ENCODE measurements at places on chromosomes 13 and 19.
A peak's percentile ranks its signal among the peaks of the same experiment; 100 is the strongest.

DNA sequence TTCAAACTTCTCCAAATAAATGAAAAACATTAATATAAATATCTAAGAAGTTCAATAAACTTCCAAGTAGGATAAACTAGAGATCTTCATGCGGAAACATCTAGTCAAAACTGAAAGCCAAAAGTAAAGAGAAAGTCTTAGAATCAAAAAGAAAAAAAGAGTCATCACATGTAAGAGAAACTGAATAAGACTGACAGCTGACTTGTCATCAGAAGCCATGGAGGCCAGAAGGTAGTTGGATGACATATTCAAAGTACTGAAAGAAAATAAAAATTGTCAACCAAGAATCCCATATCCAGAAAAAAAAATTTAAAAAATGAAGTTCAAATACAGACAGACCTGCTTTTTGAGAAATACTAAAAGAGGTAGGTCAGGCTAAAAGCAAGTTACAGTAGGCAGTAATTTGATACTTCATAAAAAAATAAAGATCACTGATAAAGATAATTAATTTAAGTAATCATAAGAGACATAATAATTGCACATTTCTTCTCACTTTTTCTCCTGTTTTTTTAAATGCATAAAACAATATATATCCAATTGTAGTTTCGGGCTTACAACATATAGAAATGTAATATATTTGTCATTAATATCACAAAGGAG is 327.6 kb upstream of the PCDH9 start:
- DNase-seq = no peak

GRCh38 chr13:40770609-40770933 is 419 bp downstream of the MRPS31 start:
- DNase-seq = no peak

DNA sequence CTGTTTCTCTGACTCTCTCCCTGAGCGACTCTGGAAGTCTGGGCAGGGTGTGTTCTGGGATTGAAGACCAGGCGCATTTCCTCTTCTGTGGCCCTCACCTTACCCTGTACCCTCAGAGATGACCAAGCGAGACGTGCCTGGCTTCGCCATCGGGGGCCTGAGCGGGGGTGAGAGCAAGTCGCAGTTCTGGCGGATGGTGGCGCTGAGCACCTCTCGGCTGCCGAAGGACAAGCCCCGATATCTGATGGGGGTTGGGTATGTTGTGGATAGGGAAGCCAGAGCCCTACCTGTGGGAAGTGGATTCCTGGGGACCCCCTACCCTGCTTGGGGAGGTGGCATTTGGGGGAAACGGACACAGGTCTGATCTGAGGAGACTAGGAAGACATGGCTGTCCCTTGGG is 5.8 kb upstream of the DNM2 start:
- no peak for DNase-seq

DNA sequence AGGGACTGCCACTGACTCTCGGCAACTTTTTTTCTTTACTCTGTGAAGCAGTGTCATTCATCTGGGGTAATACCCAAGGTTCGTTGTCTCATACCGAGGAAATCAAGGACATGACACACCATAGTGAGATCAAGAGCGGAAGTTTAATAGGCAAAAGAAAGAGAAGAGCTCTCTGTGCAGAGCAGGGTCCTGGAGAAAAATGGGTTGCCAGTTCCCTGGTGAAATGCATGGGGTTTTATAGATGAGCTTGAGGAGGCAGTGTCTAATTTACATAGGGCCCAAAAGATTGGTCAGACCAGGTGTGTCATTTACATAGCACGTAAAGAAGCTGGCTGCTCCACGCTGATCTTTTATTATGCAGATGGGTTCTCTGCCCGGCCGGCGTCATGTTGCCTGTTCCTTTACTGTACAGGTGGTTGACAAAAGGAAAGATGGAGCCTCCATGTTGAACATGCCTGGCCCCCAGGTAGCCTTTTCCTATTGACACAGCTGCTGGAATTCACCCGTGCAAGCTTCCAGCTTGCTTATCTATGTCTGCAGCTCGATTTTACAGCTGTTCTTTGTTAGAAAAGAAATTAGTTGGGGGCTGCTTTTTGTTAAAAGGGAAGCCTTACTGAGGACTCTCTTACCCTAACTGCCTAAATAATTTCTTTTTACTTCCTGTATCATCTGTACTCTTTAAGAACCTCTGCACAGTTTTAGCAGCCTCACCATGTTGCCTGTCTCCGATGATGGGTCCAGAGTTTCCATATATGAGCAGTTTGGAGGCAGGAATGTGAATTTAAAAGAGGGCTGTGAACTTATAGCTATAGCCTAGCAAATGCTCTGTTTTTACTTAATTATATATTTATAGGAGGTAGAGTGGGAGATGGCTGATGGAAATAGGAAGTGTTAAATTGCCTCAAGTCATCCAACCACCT is 98.0 kb upstream of the DIAPH3 start:
- DNase-seq = no peak

DNA sequence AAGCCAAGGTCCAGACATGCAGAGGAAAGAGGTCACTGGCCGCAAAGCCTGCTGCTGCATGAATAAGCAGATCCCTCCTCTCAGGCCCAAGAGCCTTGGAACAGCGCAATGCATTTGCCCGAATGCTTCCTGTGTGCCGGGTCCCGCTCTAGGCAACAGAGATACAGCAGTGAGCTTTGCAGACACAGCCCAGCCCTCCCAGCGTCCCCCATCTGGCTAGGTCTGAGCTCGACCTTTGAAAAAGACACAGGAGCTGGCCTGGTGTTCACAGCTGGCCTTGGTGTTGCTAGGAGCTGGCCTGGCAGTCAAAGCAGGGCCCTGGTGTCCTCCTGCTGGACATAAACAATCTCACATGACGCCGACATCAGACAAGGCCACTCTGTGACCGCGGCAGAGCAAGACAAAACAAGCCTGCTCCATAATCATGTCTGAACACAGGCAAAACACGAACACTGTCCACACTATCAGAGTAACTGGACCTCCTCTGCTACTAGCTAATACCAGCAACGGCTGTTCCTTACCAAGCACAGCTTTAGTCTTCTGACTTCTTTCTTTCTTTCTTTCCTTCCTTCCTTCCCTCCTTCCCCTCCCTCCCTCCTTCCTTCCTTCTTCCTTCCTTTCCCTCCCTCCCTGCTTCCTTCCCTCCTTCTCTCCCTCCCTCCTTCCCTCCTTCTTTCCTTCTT is 5.7 kb upstream of the PEX11G start:
- DNase-seq = no peak

DNA sequence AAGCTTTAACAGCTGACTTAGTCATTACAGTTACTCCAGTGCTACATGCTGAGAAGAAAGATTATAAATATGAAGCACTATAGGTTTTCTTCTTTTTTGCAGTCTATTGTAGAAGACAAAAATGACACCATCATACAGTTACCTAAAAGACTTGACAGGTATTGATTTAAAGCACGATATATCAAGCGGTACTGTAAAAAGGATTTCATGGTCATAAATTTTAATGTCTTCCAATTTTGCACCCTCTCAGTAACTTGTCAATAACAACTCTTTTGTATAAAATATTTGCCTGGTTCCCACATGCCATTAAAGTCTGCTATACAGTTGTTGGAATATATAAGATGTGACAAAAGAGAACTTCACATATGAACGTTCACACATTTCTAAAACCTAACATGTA is 102.8 kb downstream of the ZIC5 start:
- DNase-seq = no peak

DNA sequence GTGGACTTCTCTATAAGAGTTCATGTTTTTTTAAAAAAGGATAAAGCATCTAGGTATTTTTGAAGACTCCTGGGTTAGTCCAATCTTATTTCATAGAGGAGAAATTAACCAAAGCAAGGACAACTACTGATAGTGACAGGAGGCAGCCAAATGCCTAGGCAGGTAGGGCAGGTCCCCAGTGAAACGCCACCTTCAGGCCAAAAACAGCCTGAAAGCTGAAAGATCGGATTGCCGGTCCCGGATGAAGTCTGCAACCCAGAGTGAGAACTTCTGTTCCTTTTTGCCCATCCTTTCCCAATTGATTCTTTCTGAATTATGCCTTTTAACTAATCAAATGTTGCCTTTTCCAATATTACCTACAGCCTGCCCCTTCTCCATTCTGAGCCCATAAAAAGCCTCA is 6.1 kb upstream of the GGACT start:
- no peak for DNase-seq

DNA sequence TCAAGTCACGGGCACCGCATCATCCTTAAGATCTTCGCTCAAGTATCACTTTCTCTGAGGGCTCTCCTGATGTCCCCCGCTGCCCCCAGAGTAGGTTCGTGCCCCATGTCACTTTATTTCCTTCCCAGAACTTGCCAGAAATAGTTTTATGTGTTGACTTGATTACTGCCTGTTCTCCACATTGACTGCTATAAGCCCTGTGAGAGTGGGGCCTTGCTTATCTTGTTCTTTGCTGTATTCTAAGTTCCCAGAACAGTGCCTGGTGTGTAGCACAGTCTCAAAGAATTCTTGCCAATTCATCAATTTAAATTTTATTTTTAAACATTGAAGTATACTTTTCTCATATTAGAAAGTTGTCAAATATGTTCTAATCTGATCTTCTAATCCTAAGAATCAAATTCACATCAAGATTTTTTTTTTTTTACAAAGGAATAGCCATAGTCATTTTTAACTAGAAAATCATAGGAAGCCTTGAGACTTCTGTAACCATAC is 32.1 kb upstream of the GPR183 start:
- DNase-seq = no peak

- no peak for DNase-seq
Measured at GRCh38 chr13:34201050-34201913, 383.3 kb downstream of the RFC3 start.

GRCh38 chr13:31175847-31176532 is 14.3 kb upstream of the HSPH1 start:
- DNase-seq = no peak

DNA sequence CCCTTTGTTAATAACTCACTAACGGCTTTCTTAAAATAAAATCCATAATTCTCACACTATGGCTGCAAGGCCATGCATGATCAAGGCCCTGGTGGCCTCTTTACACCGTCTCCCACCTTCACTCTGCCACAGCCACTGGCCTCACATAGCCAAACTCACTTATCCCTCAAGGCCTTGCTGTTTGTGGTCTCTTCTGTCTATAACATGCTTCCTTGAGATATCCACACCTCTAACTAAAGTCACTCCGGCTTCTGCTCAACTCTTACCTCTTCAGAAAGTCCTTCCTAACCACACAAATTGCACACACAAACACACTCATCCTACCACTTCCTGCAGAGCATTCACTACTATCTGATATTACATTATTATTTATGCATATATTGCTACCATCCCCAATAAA is 262.5 kb downstream of the DIAPH3 start:
- DNase-seq = no peak

DNA sequence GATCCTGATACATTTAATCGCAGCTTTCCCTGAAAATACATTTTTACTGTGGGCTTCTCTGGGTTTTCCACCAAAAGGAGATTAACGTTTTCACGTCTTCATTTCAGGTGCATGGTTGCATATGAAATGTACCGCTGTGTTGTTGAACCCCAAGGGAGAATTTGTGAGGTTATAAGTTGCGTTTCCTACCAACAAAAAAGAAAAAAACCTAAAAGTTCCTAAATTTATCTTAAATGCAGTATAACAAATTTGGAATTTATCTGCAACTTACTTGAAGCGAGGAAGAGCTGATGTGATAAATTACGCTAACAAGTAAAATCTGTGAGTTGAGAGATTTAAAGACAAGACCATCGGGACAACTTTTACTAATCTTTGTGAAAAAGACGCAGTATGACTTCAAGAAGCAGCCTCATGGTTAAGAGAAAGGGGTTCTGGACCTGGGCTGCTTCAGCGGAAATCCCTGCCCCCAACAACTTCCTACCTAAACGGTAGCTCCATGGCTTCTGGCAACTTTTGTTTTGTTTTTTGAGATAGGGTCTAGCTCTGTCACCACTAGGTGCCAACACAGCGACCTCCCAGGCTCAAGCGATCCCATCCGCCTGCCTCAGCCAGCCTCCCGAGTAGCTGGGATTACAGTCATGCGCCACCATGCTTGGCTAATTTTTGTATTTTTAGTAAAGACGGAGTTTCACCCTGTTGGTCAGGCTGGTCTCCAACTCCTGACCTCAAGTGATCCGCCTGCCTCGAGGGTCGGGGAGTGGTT is 958 bp upstream of the OBI1 start:
- DNase-seq = peak; percentile 13

DNA sequence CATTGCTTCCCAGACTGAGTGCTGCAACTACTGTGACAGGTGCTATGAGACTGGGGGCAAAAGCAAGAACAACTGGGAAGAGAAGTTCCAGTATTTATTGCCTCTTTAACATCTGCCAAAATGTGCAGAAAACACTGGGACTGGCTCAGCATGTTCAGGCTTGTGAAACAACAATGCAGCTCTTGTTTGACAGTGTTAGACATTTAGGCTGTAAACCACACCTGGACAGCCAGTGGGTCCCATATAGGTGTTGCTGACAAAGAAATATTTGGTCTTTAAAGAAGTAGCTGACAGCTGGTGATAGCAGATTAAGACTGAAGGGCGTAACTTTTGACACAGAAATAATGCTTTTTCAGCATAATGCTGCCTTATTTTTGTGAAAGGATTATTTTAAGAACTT is 88.1 kb downstream of the STOML3 start:
- DNase-seq = no peak

GRCh38 chr19:38773469-38774177 is at the start of gene LGALS7:
Gene LGALS7 (minus strand): TSS chr19:38773517. CDS start chr19:38773492, 25 bp downstream.
- no peak for DNase-seq

- DNase-seq = no peak
Measured at GRCh38 chr19:53057904-53058580, 13.5 kb downstream of the ERVV-2 start.

DNA sequence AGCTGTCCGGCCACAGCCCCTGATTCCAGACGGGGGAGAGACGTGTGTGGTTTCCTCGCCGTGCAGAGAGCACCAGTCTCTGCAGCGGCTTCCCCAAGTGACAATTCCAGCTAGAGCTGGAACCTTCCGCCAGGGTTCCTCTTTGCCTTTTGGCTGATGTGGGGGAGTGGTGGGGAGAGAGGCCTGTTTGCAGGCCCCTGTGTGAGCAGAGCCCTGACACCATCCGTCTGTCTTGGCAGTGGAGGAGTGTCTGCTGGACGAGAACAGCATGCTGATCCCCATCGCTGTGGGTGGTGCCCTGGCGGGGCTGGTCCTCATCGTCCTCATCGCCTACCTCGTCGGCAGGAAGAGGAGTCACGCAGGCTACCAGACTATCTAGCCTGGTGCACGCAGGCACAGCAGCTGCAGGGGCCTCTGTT is 25.0 kb downstream of the LAMP1 start:
- DNase-seq = no peak

Data from T-cell (primary cell).